Fibroblast of upper back skin (primary cell): ENCODE measurements at places on chromosomes 1 and 21.
A peak's percentile ranks its signal among the peaks of the same experiment; 100 is the strongest.

GRCh38 chr21:34612056-34612455 is 2.9 kb downstream of the RCAN1 start:
- DNase-seq = no peak

- DNase-seq = peak; percentile 69
Observed at GRCh38 chr1:47554901-47555300, 117.1 kb downstream of the FOXD2 start.

DNA sequence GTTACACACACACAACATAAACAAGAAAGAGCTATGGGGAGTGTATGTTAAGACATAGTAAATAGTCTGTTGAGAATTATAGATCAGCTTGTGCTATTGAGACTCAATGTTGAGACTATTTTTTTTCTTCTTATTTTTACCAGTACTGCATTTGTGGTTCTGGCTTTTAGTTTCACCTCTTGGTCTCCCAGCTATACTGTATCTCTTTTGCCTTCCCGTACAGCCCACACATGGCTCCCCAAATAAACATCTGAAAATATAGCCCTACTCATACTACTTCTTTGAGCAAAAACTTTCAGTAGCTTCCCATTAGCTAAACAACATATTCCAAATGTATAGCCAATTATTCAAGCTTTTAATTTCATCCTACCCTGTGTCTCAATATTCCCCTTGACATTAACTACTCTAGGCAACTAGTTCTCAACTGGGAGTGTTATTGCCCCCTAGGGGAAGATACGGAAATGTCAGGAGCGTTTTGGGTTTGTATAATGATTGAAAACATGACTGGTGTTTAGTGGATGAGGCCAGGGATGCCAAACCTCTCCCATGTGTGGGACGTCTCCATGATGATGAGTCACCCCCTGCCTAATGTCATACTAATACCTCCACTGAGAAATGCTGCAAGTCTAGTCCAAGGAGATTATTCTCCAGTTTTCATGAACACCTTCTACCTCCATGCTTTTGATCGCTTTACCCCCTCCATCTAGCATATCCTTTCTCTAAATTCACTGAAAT is 6.8 kb downstream of the RPE65 start:
- peak; percentile 69 for DNase-seq

GRCh38 chr1:44090429-44091252 is 28.0 kb upstream of the KLF17 start:
- DNase-seq = no peak

DNA sequence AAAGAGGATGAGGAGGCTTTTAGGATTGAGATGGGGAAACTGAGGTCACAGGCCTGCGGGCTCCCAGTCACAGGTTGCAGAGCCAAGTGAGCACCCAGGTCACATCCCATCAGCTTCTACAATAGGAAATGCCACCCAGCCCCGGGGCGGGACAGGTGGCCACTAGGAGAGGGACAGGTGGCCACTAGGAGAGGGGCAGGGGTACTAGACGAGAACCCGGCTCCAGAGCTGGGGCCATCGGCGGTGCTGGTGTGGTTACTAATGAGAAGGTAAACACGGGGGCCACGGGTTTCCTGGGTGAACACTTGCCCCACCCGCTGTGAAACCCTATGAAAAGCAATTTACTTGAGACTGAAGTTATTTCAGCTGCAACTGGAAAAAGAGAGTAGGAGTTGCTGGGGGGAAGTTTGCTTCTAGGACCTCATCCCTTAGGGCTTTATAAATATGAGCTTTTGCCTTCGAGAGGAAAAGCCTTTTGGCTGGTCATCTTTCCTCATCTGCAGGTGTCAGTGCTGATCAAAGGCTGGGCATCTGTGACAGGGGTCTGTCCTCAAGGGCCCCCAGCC is 52.5 kb downstream of the MRPL37 start:
- DNase-seq = no peak

DNA sequence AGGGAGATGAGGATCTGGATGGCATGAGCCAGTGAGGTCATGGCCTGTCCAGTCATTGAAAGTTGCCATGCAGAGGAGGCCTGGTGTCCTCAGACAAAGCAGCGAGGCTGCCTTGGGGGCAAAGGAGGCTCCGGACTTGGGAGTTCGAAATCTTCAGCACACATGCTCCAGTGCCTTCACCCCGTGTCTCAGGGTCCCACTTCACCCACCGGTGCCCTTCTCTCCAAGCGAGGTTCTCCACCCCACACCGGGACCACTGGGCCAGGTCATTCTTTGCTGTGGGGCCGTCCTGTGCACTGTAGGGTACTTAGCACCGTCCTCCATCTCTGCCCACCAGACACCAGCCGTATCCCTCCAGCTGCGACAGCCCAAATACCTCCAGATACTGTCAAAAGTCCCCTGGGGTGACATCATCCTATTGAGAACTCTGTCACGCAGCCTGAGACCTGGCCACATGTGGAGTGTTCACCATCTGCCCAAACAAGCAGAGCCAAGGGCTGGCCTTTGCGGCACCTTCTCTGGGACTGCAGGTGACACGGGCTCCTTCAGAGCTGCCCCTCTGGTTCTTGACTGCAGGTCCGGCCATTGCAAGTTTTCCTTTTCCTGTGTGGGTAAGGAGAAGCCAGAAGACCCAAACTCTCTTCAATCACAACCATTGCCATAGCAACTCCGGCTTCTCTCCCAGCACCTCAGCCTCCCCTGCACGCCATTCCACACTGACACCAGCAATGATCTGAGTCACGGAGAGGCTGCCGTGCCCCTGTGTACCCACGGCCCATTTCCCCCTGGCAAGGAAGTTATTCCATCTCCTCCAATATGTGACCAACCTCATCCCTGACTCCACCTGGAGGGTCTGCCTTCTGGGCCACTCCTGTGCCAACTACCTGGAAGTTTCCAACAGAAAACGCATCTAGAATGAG is 20.4 kb upstream of the PDE9A start:
- DNase-seq = no peak

- no peak for DNase-seq
Observed at GRCh38 chr1:226309398-226310244, 657 bp upstream of the LIN9 start.

- DNase-seq = peak; percentile 65
Observed at GRCh38 chr21:35059742-35060141, 10.6 kb upstream of the RUNX1 start.

DNA sequence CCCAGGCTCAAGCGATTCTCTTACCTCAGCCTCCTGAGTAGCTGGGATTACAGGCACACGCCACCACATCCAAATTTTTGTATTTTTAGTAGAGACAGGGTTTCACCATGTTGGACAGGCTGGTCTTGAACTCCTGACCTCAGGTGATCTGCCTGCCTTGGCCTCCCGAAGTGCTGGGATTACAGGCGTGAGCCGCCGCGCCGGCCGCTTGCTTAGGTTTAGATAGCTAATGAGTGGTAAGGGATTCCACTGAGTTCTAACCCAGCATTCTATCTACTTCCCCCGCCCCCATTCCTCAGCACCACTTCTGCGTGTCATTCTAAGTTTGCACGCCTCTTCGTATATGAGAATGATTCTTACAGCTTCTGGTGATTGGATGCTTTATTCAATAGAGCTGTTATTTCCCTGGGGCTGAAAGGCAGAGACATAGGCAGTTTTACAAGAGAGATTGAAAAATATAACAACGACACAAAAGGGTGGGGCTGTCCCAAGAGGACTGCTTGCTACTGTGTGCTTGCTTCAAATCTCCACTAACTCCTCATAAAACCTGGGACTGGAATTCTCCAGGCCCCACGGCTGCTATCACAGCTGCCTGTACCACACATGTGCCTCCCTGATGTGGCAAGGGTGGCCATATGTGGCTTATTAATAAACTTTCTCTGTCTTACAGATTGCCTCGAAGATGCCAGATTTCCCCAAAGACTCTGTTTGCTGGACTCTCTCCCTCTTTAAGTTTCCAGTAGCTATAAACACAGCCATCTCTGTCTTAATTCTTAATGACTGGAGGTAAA is 23.7 kb upstream of the GREM2 start:
- no peak for DNase-seq

DNA sequence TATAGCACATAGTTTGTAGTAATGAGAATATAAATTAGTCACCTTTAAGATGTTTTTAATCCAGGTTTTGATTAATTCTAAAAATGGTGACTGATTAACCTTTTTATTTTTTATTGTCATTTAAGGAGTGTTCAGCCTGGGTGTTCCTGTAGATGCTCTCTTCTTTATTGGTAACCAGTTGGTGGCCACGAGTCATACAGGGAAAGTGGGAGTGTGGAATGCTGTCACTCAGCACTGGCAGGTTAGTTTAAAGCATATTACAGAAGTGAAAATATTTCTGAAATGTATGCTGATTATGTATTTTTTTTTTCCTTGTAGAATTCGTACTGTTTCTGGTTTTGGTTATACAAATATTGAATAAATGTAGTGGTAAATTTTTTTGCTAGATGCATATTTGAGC is 28.1 kb downstream of the KCTD3 start:
- DNase-seq = peak; percentile 73

GRCh38 chr1:37410815-37411214 is 63.6 kb upstream of the ZC3H12A start:
- DNase-seq = peak; percentile 18

- no peak for DNase-seq
Observed at GRCh38 chr1:61046434-61046833, 35.9 kb upstream of the NFIA start.

GRCh38 chr1:179883040-179883744 is 1.1 kb downstream of the TOR1AIP1 start:
- DNase-seq = no peak

DNA sequence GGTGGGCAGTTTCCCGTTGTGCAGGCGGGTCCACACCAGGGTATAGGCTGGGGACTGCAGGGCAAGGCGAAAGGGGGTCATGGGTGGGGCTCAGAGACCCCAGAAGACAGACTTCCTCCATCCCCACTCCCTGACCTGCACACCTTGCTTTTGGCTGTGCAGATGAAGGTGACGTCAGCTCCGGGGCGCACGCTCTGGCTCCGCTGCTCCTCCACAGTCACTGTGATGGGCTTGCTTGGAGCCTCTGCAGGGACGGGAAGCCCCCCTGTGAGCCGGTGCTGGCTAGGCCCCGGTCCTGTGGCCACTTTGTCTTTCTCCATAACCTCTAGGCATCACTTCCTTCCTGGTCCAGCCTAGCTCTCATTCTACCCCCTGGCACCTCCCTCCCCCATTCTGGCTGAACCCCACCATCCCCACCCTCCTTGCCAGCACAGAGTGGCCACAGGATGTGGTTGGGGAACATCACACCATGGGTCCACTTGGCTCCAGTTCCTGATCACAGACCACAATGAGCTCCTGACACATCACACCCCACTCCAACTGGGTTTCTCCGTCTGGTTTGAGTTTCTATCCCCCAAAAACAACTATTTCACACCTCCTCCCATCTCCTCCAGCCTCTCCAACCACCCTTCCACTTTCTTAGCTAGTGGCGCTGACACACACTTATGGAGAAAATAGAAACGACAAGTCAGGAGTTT is 45.2 kb downstream of the LDLRAD2 start:
- peak; percentile 69 for DNase-seq
